ENCODE measurements at places on chromosomes 7 and 10.

DNA sequence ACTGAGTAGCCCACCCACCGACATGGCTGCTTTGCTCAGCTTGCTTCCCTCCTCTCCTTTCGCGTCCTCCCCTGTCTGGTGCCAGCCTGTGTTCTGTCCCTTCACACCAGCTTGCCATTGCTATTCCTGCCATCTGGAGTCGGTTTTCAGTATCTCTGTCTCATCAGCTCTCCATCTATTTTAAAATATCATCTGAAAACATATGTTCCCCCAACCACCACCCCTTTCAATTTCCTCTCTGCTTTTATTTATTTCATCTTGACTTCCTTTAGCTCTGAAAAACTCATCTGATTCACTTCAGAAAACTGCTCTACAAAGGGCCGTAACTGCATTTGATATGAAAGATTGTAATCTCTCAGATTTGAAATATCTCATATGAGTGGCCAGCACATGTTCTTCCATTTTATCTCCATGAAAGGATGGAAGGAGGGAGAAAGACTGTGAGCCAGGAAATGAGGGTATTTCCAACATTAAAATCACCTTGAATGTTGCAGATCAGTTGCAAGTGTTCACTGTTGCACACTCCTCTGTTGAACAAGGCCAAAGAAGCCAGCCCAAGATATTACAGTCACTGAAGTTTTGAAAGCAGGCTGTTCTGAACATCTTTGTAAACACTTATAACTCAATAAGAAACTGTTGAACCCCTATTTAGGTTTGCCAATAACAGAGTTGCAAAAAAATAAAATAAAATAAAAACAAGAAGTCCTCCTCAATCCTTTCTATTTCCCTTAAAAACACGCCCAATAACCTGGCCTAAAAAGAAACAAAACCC lies 202.4 kb upstream of the NEBL start:
- no peak for DNase-seq

DNA sequence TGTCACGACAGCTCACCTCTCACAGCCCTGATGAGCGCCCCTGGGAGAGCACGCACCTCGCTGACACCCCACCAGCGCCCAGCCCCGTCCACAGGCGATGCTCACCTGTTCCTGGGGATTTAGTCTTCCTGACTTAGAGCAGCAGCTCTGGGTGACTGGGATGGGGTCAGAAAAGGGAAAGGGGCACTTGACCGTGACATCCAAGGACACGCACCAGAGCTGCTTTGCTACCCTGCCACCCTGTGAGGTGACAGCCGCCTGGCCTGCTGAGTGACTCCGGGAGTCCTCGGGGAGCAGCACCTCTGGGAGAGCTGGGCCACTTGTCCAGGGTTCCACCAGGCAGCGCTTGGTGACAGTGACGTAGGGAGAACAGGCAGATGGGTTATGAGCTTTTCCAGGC lies 148.2 kb downstream of the PRKAG2 start:
- no peak for DNase-seq

GRCh38 chr10:63114031-63114814 lies 18.9 kb upstream of the NRBF2 start:
- DNase-seq: no peak

GRCh38 chr7:127396184-127396583 lies 3.7 kb upstream of the ZNF800 start:
- DNase-seq: no peak

GRCh38 chr7:151744656-151745638 lies 132.0 kb downstream of the PRKAG2 start:
- DNase-seq: no peak

DNA sequence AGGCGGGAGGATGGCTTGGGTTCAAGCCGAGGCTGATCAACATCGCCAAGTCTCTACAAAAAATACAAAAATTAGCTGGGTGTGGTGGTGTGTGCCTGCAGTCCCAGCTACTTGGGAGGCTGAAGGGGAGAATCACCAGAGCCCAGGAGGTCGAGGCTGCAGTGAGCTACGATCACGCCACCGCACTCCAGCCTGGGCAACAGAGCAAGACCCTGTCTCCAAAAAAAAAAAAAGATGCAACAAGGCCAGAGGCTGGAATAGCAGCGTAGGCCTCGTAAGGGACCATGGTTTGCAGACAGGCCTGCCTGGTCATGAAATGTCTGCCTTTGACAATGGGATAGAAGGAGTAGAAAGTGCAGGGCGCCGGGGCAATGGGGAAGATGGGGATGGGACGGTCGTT lies 20.0 kb downstream of the PAPOLB start:
- no peak for DNase-seq

DNA sequence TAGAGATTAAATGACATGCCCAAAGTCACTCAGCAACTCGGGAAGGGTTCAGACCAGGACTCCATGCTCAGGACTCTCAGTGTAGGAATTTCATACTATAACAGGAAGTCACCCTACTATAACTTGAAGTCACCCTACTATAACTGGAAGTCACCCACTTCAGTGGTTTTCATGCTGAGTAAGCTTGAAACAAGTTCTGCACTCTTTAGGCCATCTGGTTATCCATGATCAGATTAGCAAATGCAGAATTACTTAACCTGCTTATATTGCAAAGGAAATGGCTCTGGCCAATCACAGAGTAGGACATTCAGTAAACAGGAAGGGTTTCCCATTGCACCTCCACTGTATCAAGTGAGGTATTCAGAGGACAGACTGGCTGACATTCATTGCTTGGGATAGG lies 1240.4 kb downstream of the GATA3 start:
- DNase-seq: no peak

GRCh38 chr7:47505312-47506007 lies 76.5 kb downstream of the TNS3 start:
- no peak for DNase-seq

DNA sequence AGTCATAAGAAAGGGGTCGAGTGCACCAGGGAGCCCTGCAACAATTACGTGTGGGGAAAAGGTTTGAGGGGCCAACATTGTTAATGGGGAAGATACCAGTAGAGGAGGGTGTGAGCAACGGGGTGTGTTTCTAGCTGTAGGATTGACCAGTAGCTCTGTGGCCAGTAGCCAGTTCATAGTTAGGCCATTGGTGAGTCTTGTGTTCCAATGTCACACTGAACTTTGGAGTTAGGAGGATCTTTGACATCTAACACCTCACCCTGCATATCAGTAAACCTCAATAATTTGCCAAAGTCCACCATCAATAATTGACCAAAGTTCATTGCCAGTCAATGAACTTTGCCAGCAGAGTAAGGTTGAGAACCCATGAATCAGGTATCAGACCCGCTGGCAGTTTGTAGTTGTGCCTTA lies 168.8 kb downstream of the CPED1 start:
- no peak for DNase-seq

DNA sequence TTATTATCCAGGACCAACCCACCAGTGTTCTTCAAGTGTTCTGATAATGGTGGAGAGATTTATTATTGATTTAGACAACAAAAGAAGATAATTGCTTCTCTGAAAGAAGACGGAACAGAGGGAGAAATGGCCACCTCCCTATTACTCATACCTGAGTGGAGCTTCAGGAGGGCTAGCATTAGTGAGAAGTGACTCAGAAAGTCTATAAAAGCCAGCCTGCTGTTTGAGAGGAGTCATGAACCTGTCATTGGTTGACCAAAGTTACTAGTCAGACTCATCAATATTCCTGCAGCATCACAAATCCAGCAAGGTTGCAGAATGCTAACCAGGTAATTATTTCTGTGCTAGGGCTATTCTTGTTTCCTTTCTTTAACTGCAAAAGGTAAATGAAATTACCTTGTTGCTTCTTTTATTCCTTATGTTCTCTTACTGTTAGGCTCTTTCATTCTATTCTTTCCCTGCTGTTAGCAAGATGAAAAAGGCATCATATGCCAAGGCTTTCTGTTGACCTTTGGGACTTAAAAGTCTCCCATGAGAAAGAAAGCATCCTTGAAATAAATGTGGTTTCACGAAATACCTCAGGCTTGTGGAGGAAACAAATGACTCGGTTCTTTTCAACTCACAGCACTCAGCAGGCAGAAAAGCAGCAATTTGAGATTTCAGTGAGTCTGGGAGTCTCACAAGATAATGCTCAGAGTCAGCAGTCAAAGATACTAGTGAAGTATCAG lies 256.4 kb upstream of the PHYHIPL start:
- no peak for DNase-seq

DNA sequence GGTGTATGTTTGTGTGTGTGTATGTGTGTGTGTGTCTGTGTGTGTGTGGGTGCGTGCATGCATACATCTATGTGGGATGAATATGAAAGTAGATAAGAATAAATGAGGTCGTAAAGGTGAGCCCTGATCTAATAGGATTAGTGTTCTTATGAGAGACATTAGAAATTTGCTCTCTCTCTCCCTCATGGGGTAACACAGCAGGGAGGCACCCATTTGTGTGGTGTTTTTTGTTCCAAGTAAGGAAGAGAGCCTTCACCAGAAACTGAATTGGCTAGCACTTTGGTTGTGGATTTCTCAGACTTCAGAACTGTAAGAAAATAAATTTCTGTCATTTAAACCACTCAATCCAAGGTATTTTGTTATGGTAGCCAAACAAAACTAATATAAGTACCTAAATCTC lies 353.7 kb upstream of the CHRM2 start:
- no peak for DNase-seq

Data from activated naive CD8-positive, alpha-beta T cell treated with anti-CD3 and anti-CD28 coated beads, Interleukin-2, amount 10 ng/mL, durations not matched to agents 7 days and 5 days (primary cell).